ENCODE measurements at places on chromosomes 7 and 10. TPM values are rescaled to one million over a fixed set of nuclear protein-coding genes. Genes with fewer than 3 reads are reported as not detected.

- no peak for DNase-seq
Measured at GRCh38 chr10:131169146-131169545, 142.4 kb downstream of the TCERG1L start.

- DNase-seq = no peak
Measured at GRCh38 chr7:121489440-121489839, 93.3 kb upstream of the FAM3C start.

DNA sequence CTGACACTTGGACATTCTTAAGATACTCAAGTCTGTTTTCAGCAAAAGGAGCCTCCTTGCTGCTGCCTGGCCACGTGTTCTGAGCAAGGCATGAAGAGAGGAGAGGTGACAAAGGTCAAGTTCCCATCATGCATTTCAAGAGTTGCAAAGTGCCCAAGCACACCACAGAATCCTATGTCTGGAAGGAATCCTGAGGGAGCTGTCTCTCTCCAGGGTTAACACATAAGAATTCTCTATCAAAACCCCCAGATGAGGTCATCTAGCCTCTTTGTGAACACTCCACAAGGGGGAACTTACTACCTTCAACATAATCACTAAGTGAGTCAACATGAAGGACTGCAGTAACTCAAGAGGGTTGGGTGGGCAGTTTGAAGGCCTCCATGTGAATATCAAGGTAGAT lies 155.5 kb downstream of the RNF216 start:
- no peak for DNase-seq

DNA sequence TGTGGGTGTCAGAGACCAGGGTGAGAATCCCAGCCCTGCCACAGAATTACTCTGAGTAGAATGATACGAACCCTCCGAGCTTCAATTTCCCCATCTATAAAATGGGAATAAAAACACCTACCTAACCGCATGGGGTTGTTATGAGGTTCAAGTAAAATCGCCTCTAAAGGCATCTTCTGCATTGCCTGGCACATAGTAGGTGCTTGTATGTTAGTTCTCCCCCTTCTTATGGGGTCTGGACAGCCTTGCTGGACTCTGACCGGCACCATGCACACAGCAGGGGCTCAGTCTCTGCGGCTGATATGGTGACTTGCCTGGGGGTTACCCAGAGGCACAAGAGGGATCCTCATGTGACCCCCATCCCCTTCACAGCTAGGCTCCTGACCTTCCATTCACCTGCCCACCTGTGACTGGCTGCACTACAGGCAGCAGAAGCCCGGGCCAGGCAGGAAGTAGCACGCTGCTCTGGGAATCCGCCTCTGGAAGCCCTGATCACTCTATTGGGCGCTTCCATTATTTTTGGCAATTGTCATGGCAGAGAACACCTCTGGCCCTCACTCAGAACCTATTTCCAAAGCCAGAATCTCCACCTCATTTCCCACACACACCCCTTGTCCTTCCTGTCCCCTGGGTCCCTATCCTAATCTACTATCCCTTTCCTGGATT lies 6.0 kb downstream of the SH3PXD2A start:
- DNase-seq = no peak

Gene FZD8
- total RNA-seq = 8.6 TPM

Gene PIP
- not detected for total RNA-seq
